ENCODE measurements at places on chromosomes 3 and 15.

DNA sequence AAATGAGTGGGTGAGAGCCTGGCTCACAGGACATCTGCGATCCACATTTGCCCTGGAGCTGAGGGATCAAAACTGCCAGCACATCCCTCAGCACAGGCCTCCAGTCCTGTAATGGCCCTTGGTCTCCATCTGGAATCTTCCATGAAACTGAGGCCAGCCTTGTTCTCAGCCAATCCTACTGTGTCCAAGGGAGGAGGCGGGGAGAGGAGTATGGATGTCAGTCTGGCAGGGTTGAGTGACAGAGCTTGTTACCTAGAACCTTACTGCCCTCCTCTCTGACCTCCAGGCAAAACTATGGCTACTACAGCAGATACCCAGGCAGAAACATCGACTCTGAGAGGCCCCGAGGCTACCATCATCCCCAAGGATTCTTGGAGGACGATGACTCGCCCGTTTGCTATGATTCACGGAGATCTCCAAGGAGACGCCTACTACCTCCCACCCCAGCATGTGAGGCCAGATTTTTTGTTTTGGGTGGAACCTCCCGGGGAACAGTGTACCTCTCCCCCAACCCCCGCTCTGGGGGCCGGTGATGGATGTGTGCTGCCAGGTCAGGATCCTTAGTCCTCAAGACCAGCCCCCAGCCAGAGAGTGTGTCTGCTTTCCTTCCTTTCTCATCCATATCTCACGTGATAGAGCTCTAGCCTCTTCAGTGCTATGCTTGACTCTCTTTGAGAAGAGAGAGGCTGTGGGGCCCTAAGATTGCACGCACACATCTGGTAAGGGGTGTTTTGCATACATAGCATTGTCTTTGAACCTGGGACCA is 41.3 kb downstream of the CHDH start:
- no peak overlapping the region for H3K4me3 ChIP-seq
- peaks cover 26% of the 10 kb centered on the region for H3K4me1 ChIP-seq
- DNase-seq, result peak; percentile 8

- no peak overlapping the region for H3K27ac ChIP-seq
- H3K4me3 ChIP-seq, result no peak overlapping the region
- no peaks in the 10 kb centered on the region for H3K27me3 ChIP-seq
- no peak for DNase-seq
- peaks cover 6% of the 10 kb centered on the region for H3K4me1 ChIP-seq
Measured at GRCh38 chr3:197595470-197596185, 39.9 kb upstream of the BDH1 start.

DNA sequence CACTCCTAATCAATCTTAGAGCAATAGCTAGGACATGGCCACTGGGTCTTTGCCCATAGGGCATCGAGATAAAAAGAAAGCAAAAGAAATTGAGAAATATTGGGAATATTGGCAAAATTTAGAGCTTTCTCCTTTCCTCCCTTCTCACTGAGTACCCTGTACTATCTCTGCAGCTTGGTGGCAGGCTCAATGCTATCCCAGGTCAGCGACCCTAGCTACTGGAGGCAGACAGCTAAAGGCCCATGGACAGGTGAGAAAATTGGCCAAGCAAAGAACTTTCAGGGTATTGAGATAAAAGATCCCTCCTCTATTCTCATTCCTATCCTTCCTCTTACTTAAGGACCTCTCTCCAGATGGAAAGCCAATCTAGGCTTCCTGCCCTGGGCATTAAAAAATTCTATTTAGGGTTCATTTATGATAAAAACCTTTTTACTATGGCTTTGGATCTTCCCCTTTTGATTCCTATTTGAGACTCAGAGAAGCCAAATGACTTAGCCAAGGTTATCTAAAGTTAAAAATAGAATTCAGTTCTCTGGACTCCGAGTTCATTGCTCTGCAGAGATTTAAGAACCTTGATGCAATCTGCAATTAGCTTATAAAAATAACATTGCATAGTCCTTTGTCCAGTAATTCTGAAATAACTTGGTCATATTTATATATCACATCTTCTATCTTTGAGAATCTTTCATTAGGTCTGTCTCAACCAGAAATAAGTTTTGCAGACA is 75.4 kb downstream of the THRB start:
- no peak for DNase-seq
- no peak overlapping the region for H3K27ac ChIP-seq
- no peaks in the 10 kb centered on the region for H3K36me3 ChIP-seq
- H3K27me3 ChIP-seq, result no peaks in the 10 kb centered on the region

- H3K4me3 ChIP-seq, result no peak overlapping the region
- no peak for DNase-seq
- no peaks in the 10 kb centered on the region for H3K4me1 ChIP-seq
- no peaks in the 10 kb centered on the region for H3K27me3 ChIP-seq
Measured at GRCh38 chr3:188220097-188220788, 66.3 kb downstream of the LPP start.

DNA sequence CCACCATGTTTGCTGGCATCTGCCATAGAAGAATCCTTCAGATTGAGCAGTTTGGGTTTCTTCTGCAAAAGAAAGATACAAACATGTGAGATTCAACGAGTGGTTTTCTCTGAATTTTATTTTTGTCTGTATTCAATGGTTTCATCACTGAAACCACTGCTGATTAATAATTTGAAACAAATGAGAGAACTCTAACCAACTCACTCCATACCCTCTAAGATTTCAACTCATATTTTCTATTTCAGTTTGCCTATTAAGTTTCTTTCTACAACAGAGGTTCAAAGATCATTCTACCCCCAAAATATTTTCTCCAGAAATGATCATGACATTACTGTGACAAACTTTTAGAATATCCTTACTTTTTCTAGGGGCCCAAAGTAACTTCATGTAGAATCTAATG is 38.7 kb upstream of the MAN2C1 start:
- H3K27me3 ChIP-seq, result no peaks in the 10 kb centered on the region
- H3K27ac ChIP-seq, result no peak overlapping the region
- peaks cover 53% of the 10 kb centered on the region for H3K36me3 ChIP-seq

DNA sequence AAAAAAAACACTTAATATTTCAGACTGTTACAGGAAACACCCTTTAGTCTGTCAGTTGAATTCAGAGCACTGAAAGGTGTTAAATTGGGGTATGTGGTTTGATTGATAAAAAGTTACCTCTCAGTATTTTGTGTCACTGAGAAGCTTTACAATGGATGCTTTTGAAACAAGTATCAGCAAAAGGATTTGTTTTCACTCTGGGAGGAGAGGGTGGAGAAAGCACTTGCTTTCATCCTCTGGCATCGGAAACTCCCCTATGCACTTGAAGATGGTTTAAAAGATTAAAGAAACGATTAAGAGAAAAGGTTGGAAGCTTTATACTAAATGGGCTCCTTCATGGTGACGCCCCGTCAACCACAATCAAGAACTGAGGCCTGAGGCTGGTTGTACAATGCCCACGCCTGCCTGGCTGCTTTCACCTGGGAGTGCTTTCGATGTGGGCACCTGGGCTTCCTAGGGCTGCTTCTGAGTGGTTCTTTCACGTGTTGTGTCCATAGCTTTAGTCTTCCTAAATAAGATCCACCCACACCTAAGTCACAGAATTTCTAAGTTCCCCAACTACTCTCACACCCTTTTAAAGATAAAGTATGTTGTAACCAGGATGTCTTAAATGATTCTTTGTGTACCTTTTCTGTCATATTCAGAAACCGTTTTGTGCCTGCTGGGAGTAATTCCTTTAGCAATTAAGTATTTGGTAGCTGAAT is 17.9 kb downstream of the TMEM43 start:
- peaks cover 7% of the 10 kb centered on the region for H3K36me3 ChIP-seq
- H3K27ac ChIP-seq, result no peak overlapping the region
- no peaks in the 10 kb centered on the region for H3K27me3 ChIP-seq
- H3K4me1 ChIP-seq, result peaks cover 25% of the 10 kb centered on the region
- DNase-seq, result no peak
- no peak overlapping the region for H3K4me3 ChIP-seq

DNA sequence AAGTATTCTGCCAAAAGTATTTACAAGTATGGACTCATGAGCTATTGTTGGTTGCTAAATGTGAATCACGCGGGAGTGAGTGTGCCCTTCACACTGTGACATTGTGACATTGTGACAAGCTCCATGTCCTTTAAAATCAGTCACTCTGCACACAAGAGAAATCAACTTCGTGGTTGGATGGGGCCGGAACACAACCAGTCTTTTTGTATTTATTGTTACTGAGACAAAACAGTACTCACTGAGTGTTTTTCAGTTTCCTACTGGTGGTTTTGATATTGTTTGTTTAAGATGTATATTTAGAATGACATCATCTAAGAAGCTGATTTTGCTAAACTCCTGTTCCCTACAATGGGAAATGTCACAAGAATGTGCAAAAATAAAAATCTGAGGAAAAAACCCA is 30.3 kb downstream of the SYNM start:
- no peak for DNase-seq
- no peaks in the 10 kb centered on the region for H3K36me3 ChIP-seq
- H3K4me1 ChIP-seq, result no peaks in the 10 kb centered on the region
- H3K4me3 ChIP-seq, result no peak overlapping the region
- H3K27me3 ChIP-seq, result no peaks in the 10 kb centered on the region
- no peak overlapping the region for H3K27ac ChIP-seq

DNA sequence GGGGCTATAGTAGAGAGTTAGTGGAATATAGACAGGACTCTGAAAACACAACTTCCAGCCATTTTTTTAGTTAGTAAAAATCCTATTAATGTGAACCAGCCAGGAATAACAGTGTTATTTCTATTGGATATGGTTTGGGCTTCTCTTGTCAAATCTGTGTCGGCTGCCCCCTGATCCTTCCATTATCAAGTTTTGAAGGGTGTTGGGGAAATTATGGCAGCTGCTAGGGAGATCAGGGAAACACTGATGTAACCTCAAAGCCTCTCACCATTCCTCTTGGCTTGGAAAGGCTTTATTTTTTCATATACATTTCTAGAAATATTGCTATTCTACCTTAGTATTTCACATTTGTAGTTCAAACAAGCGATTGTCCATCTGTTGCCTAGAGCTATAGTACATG is 293.7 kb upstream of the TPRG1 start:
- DNase-seq, result no peak
- no peaks in the 10 kb centered on the region for H3K36me3 ChIP-seq
- no peaks in the 10 kb centered on the region for H3K27me3 ChIP-seq
- peaks cover 28% of the 10 kb centered on the region for H3K4me1 ChIP-seq

GRCh38 chr3:59820352-59820934 is 770.6 kb upstream of the CFAP20DC start:
- H3K4me1 ChIP-seq, result peaks cover 31% of the 10 kb centered on the region
- no peak overlapping the region for H3K4me3 ChIP-seq
- H3K27me3 ChIP-seq, result no peaks in the 10 kb centered on the region
- no peak overlapping the region for H3K27ac ChIP-seq

DNA sequence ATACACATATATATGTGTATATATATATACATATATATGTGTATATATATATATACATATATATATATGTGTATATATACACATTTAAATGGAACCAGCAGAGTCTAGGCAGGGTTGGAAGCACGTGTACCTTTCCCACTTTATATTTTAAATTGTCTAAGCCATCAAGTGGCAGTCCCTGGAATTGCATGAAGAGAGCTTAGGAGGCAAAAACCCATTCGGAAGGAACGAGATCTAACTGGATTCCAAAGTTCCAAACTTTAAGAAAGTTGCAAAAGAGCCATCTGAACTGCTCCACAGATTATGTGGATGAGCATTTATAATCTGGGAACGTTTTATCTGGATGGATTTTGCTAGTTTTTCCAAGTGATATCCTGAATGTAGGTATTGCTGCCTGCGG is 186.5 kb downstream of the FOXP1 start:
- H3K36me3 ChIP-seq, result no peaks in the 10 kb centered on the region
- no peaks in the 10 kb centered on the region for H3K4me1 ChIP-seq
- no peaks in the 10 kb centered on the region for H3K27me3 ChIP-seq
- no peak overlapping the region for H3K4me3 ChIP-seq
- DNase-seq, result peak; percentile 4
- no peak overlapping the region for H3K27ac ChIP-seq

DNA sequence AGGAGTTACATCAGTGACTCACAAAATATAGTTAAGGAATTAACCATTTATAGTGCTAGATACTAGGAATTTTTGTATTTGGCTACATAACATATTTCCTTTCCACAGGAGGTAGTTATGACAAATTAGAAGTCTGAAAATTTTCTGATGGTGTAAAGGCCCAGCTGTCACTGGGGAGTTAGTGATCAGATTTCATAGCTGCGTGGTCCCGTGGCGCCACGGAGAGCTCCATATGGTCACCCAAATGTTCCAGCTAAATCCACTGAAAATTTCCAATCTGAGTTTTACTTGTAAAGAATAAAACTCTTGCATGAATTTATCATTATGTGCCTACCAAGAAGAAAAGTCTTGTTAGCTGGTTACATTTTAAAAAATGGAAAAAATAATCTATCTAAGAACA is 368.9 kb upstream of the PLSCR5 start:
- H3K4me1 ChIP-seq, result peaks cover 1% of the 10 kb centered on the region
- H3K4me3 ChIP-seq, result no peak overlapping the region
- no peaks in the 10 kb centered on the region for H3K36me3 ChIP-seq
- DNase-seq, result no peak

- no peak overlapping the region for H3K27ac ChIP-seq
- H3K27me3 ChIP-seq, result no peaks in the 10 kb centered on the region
- DNase-seq, result no peak
- peak overlapping the region; percentile 41 for H3K4me3 ChIP-seq
- no peaks in the 10 kb centered on the region for H3K36me3 ChIP-seq
Measured at GRCh38 chr3:13513913-13514517, 33.9 kb downstream of the HDAC11 start.

GRCh38 chr3:186418671-186419145 is 56.7 kb upstream of the DGKG start:
- peaks cover 2% of the 10 kb centered on the region for H3K4me1 ChIP-seq
- no peak overlapping the region for H3K4me3 ChIP-seq
- DNase-seq, result no peak
- H3K27ac ChIP-seq, result no peak overlapping the region
- no peaks in the 10 kb centered on the region for H3K36me3 ChIP-seq
- no peaks in the 10 kb centered on the region for H3K27me3 ChIP-seq

- H3K4me1 ChIP-seq, result 0 out of 2 replicates have a peak, but pooled peaks cover 3% of the 10 kb centered on the region
- peak; percentile 46 for DNase-seq
- H3K4me3 ChIP-seq, result no peak overlapping the region
- no peaks in the 10 kb centered on the region for H3K27me3 ChIP-seq
- no peaks in the 10 kb centered on the region for H3K36me3 ChIP-seq
- H3K27ac ChIP-seq, result no peak overlapping the region
Measured at GRCh38 chr3:100316641-100317069, 17.9 kb upstream of the NIT2 start.

GRCh38 chr3:183291497-183292031 is 38.5 kb downstream of the B3GNT5 start:
- no peak overlapping the region for H3K4me3 ChIP-seq
- no peaks in the 10 kb centered on the region for H3K36me3 ChIP-seq
- DNase-seq, result no peak
